ENCODE measurements at places on chromosomes 6 and 20.
A peak's percentile ranks its signal among the peaks of the same experiment; 100 is the strongest.

- no peak for DNase-seq
Measured at GRCh38 chr6:18412068-18412467, 24.9 kb downstream of the RNF144B start.

DNA sequence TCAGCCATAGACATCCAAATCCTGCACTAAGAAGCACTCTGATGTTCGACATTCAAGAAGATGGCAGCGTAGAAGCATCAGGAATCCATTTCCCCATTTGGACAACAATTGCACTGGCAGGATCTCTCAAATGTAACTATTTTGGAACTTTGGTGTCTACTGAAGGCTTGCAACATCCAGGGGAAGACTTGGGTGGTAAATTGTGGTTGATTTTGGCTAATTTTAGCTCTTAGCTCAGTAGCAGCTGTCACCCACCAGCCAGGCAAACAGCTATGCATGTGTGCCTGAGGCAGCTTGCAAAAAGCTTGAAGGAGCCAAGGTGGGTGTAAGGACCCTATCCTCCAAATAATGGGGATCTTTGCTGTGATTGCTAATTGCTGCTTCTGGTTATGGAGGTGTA is 35.1 kb upstream of the PPP1R3G start:
- no peak for DNase-seq

DNA sequence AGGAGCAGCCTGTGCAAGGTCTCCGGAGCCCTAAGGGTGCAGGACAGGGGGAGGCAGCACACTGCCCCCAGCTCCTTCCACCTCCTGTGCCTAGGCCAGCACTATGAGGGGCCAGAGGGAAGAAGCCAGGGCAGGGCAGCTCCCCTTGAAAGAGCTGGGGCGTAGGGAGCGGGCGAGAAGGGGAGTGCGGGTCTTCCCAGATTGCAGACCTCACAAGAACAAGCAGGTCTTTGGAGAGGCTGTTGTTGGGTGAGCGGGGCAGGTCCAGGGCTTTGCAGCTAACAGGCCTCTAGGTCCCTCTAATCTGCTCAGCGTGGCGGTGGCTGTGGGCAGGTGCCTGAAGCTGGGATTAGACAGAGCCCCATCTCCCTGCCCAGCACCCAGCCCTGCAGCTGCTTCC is 22.4 kb upstream of the CST1 start:
- DNase-seq, result no peak

DNA sequence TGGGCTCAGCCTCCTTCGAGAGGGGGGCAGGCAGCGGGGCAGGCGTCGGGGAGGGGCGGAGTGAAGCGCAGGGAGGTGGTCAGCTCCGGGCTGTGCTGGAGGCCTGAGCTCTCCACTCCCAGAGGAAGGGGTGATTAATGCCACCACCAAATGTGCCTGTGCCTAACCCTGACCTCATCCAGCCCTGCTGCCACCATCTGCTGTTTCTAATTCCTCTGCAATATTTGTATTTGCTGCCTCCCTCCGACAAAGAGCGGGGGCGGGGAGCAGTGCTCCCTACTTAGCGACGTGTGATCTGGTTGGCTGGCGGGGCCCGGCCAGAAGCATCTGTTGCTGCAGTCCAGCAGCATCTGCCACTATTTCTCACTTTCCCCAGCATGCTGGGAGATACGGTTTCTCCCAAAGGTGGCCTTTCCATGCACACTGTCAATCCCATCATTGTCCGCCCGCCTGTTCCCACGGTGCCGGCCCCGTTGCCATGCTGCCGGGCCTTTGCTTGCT is 47.0 kb downstream of the DLL1 start:
- no peak for DNase-seq

DNA sequence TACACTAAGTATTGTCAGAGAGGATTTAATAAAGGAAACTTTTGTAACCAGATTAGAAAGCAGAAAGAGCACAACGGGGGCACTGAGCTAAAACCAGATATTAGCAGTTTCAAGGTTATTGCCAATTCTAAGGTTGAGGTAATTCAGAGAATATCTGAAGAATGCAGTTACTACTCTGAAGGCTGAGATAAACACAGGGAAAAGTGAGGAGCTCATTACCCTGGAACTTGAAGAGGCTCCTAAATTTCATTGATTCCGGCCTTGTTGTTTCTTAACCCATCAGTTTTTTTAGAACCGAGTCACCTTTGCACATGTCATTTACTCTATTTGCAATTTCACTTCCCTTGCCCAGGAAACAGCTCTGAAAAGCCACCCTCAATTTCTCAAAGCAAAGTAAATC is 72.4 kb upstream of the BTBD3 start:
- DNase-seq, result no peak

GRCh38 chr20:58618351-58619076 is 32.6 kb upstream of the STX16 start:
- no peak for DNase-seq

DNA sequence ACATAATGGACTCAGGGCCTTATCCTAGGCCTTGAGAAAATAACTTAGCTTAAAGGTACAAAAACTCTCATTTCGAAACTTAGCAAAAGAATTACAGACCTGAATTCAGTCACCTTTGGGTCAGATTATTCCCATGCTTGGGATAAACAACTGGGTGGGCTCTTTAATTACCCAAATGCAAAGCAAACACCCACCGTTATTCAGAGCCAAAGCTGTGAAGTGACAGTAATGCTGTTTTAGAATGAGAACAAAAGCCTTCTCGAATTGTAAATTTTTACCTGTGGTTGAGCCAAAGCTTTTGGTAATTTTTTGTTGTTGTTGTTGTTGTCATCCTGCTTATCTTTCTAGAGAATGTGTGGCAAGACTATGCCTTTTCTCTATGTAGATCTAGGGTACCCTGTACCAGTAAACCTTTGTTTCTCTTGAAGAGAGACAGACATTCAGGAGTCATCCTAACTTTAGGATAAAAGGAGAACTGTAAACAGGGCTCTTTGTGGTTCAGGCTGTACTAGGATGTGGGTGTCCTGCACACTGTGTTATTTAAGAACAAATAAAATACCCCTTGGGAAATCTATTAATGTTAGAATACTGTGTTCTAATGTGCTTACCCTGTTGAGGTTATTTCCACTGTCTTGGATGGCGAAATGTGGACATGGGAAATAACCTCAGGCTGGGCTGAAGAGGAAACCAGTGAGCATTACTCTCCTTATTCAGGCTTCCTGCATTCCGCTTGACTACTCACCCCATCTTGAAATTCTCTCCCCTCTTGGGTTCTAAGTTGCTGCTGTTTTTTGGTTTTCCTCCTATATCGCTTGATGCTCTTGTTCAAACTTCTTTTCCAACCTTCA is 480.7 kb downstream of the CD83 start:
- no peak for DNase-seq

GRCh38 chr6:142914937-142915697 is 29.9 kb downstream of the HIVEP2 start:
- no peak for DNase-seq

DNA sequence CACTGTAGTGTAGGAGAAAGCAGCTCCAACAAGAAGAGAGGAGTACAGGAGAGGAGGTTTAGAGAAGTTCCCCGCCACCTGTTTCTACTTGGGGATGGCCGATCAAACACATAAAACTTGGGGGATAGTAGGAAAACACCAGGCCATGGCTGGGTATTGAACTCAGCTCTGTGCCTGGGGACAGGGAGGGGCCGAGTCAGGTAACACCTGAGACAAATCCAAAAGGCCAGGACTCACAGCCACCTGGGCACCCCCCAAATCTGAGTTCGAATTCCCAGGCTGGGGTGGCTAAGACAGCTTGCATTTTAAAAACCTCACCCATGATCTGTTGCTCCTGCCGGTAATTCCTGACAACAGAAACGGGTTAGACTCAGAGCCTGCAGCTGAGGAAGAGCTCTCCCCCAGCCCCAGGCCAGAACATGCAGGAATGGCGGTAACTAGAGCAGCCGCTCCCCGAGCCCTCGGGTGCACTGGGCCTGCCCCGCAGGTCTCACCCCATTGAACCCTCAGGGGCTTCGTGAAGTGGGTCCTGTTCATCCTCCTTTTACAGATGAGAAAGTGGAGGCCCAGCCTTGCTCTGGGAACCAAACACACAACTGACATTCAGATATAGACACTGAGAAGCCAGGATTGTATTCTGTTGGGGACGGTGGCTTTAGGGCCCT is 61.0 kb downstream of the TCP11 start:
- no peak for DNase-seq

DNA sequence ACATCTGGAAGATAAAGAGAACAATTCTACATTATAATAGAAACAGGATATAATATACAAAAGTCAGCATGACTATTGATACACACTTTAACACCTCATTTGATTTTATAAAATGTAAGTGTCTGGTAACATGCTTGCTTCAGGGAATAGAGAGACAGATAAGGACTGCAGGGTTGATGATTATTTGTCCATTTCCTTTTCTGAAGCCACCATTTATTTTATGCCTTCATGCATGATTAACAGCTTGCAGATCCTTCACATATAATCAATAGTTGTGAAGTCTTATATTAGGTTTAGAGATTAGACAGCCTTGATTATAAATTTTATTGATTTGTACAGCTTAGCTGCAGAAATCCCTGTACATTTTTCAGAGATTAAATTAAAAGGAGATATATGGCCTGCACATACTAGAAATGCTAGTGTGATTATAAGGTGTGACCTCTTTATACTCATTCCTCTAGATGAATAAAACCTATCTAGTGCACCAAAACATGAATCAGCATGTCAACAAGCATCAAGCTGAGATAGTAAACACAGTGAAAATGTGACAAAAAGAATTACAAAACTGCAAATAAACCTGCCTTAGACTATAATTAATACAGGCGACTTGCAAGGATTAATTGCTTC is 198.8 kb upstream of the THEMIS start:
- DNase-seq, result no peak

GRCh38 chr6:137307163-137307854 is 88.1 kb upstream of the IFNGR1 start:
- no peak for DNase-seq

- no peak for DNase-seq
Measured at GRCh38 chr6:43827898-43828297, 57.9 kb downstream of the VEGFA start.

DNA sequence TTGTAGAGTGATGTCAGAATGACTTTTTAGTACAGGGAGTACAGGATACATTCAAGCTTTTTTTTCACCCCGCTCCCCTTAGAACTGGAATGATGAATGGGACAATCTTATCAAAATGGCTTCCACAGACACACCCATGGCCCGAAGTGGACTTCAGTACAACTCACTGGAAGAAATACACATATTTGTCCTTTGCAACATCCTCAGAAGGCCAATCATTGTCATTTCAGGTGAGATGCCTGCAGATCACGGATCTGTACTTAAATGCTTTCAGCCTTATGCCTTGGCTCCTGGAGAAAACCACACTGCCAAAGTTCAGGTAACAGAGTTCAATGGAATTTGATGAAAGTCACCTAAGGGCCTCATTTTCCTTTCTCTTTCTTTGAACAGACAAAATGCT is 8.5 kb downstream of the TNFAIP3 start:
- no peak for DNase-seq

GRCh38 chr6:47117314-47117713 is 75.2 kb upstream of the ADGRF1 start:
- no peak for DNase-seq

- DNase-seq, result no peak
Measured at GRCh38 chr6:150881911-150882481, 16.5 kb downstream of the MTHFD1L start.

GRCh38 chr20:46305331-46305972 is 2.8 kb downstream of the CDH22 start:
- DNase-seq, result no peak

DNA sequence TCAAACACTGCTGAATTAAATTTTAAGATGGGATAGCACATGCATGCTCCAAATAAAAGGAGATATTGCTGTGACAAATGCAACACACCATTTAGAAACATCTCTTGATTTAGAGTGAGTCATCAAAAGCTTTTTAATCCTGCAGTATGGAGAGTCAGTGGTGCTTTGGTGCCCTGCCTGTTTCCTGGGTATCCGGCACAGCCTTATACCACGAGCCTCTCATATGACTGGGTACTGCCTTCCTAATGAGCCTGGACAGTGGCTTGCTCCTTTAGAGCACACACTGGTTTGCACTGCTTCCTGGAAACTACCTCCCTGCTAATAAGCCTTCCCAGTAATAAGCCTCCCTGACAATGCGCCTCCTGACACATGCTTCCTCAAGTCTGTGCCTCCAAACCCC is 65.3 kb upstream of the KCNK16 start:
- DNase-seq, result no peak

- peak; percentile 67 for DNase-seq
Measured at GRCh38 chr6:34243901-34244884, 4.6 kb downstream of the SMIM29 start.

DNA sequence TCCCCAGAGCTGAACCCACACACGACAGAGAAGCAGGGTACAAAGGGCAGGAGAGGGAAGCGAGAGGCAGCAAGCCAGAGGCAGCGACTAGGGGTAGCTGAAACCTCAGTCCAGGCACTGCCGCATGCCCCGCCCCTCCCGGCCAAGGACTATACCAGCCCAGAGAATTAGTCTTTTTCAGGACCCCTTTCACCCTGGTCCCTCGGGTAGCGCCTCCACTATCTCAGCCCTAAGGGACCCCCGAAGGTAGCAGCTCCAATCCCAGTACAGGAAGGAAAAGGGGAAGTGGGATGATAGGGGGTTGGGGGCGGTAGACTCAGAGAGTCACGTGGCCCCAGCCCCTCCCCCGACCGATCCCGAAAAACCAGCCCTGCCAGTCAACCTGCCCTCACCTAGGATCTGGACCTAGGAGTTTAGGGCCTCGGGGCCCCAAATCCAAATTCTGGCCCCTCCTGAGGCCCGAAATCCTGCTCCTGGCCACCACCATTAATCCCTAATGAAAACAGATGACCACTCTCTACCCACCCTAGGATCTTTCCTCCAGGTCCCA is 1.3 kb downstream of the RGL2 start:
- no peak for DNase-seq

DNA sequence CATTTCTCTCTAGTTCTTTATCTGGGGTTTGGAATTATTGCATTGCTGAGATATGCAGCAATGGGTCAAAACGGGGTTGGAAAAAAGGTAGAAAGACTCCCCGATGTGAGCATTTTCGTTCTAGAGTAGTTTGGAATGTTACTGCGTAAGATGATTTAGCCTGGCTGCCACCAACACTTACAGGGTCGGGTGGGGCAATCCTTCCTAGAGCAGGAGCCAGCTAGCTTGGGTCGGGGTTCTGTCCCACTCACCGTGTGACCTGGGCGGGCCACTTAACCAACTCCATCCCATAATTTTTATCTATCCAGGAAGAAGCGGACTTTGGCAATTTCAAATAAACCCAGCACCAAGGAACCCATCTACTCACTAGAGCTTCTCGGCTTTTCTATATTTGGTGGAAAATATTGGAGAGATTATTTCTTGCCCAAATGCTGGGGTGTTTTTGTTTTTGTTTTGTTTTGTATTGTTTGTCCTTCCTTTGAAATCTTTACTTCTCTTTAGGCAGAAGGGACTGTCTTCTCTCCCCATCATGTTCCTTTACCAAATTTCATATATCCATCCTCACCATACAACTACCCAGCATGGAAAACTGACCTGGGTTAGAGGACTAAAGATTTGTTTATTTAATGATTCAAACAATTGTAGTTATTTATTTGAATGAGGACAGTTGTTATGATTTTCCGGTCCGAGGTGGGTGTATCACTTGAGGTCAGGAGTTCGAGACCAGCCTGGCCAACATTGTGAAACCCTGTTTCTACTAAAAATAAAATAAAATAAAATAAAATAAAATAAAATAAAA is 72.4 kb downstream of the GPX5 start:
- no peak for DNase-seq

- no peak for DNase-seq
Measured at GRCh38 chr6:167566711-167567141, 241.8 kb downstream of the TTLL2 start.

GRCh38 chr20:22430154-22430745 is 154.1 kb downstream of the FOXA2 start:
- no peak for DNase-seq

Data from activated CD8-positive, alpha-beta memory T cell treated with anti-CD3 and anti-CD28 coated beads, Interleukin-2, amount 10 ng/mL, durations not matched to agents 7 days and 5 days (primary cell).